ENCODE measurements at places on chromosomes 16 and 17.

- DNase-seq, result no peak
Measured at GRCh38 chr16:54538276-54538675, 251.7 kb upstream of the IRX3 start.

DNA sequence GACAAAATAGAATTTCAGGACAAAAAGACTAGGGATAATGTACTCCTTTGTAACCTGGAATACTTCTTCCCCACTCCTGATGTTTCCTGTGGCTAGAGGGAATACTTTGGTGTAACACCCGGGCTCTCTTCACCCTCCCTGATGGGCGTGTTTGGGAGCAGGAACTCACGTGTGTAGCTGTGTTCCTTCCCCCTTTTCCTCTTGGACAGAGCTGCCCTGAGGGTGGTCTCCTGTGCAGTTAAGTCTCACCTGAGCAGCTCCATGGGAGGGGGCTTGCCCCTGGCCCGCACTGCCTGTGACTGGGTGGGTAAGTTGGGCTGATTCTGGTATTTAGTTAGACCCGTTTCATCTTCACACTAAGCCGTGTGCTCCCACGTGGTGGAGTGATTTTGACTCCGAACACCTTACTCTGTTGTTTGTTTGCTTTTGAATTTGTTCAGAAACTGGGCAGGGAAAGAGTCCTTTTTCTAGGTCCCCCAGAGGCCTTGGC, 87.9 kb downstream of the OR1D5 start:
- no peak for DNase-seq

GRCh38 chr17:63946440-63947363, 14.6 kb upstream of the CD79B start:
- DNase-seq, result peak; percentile 7

DNA sequence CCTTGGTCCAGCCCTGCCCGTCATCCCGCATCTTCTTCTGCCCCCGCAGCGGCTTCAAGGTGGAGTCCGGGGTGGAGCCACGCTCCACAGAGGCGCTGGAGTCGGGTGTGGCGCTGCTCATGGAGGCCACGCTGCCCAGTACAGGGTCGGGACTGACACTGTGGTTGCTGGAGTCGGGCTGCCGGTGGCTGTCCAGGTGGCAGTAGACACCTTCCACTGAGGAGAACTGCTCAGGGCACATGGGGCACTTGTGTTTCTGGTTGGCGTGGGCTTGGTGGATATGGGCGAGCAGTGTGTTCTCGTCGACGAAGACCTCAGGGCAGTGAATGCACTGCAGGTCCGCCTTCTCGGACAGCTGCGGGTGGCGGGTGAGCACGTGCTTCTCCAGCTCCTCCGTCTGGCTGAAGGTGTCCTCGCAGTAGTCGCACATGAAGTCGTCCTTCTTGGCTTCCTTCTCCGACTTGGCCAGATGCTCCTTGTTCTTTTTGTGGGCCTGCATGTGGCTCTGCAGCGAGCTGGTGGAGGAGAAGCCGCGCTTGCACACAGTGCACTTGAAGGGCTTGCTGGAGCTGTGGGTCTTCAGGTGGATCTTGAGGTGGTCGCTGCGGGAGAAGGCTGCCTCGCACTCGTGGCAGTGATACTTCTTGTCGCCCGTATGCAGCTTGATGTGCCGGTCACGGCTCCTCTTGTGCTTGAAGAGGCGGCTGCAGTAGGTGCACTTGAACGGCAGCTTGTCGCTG, 217.8 kb downstream of the ZNF423 start:
- DNase-seq, result no peak

DNA sequence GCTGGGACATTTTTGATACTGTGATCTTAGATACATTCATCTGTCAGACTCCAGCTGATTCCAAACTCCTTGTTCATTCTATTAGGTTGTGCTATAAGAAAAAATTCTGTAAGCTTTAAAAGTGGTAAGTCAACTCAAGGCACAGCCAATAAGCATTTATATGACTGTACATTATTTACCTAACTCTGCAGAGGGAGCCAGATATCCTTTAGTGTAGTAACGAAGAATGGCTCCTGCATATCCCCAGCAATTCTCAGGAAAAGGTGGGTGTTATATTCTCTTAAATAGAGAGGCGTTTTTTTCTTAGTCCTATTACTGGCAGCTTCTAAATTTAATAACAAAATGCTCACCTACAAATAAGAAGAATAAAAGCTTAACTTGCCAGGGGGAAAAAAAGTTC, 374.3 kb upstream of the GOT2 start:
- DNase-seq, result no peak

DNA sequence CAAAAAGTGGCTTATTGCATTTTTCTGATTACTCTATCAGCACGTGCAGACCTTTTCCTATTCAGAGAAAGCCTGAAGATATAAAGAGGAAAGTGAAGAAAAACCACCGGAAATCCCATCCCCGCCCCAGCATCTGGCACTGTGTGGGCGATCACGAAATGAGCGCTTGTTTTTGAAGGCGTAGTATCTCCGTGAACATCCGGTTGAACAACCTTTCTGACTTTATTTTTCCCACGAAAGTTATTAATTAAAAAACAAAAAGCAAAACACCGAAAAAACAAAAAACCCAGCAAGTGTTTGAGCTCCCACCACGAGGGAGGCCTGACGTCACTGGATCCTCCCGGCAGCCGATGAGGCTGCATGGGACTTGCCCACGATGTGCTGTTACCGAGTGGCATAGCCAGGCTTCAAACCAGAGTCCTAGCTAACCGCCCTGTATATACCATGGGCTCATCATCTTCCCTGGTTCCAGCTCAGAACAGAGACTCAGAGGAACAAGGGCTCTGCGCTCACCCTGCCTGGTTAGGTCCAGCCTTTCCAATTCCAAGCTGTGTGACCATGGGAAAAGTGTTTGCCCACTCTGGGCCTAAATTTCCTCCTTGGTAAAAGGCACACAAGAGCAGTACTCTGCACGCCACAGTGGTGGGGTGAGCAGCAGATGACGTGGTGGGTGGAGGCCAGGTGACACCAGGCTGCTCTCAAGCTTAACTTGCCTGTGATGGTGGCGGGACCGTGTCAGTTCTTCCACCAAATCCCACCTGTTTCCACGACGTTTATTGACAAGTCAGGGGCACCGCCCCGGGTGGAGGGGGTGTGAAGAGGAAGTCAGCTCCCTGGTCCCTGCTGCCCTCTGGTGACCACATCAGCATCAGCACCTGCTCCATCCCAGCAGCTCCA, 34.3 kb upstream of the IL21R start:
- DNase-seq, result peak; percentile 69

DNA sequence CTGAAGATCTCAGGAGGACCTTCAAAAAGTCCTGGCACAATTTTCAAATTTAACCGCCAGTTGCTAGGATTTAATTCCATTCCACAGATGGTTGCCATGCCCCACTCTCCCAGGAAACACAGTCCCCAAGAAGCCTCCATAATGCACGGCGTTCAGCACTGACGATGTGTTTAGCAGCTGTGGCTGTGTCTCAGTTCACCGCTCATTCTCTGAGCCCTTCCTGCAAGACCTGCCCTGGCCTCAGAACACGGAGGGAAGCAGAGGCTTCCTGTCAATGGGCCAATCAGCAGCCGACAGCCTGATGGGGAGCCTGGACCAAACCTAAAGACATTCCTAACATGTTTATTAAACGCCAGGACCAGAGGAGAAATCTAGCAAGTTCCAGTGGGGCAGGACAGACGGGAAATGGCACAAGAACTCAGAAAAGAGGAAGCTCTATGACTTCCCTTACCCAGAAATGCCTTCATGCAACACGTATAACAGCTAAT, 4.9 kb downstream of the MYLK3 start:
- DNase-seq, result peak; percentile 69

GRCh38 chr16:74275031-74275636, 21.5 kb upstream of the PSMD7 start:
- peak; percentile 31 for DNase-seq

DNA sequence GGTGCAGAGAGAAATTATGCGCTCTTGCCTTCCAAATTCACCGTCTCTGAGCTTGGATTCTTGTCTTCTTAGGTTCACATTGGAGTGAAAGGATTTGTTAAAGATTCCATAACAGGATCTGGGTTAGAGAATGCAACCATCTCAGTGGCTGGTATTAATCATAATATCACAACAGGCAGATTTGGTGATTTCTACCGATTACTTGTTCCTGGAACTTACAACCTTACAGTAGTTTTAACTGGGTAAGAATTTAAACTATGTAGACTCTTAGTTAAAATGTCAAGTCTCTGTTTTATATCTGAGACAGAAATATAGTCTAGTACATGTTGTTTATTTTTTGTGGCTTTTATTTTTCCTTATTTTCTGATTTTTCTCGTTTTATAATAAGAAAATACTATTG, 42.9 kb downstream of the CPD start:
- no peak for DNase-seq

Measured in iris pigment epithelial cell (primary cell).